ENCODE measurements at places on chromosomes 2 and 18.

DNA sequence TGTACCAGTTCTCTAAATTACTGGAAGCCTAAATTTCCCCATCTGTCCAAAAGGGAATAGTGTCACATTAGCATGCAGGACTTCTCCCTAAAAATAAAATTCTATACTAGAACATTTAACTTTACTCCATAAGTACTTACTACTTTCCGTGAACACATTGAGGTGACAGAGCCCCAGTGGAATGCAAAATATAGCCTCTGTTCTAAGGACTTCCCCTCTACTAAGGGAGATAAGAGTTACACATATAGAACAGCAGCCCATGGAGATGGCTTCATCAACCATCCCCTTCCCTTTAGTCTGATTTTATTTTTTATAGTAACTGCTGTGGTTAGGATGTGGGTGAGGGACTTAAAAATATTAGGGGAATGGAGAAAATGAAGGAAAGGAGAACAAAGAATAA, 68.9 kb upstream of the STPG4 start:
- DNase-seq, result no peak

DNA sequence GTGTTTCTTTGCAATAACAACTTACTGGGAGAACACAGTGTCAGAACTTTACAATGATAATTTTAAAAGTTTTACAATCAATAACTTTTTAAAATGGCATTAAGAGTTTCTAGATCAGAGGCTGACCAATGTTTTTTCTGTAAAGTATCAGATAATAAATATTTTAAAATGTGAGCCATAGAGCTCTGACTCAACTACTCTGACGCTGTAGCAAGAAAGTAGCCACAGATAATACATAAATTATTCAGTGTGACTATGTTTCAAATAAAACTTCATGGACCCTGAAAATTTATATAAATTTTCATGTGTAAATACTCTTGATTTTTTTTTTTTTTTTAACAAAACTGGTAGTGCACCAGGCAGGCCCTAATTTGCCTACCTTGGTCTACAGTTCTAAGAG, 77.4 kb downstream of the CUL3 start:
- DNase-seq, result no peak

DNA sequence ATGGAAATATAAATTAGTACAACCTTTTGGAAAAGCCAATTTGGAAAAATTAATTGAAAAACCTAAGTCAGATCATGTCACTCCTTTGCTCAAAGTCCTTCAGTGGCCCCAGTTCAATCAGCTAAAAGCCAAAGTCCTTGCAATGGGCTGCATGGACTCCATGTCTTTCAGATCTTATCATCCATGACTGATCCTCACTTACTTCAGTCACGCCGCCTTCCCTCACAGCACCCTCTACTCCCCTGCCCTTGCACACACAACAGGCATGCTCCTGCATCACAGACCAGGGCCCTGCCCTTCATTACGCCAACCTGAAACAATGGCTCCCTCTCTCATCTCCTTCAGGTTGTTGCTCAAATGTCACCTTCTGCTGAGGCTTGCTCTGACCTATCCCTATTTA, 15.6 kb downstream of the KANSL3 start:
- no peak for DNase-seq

DNA sequence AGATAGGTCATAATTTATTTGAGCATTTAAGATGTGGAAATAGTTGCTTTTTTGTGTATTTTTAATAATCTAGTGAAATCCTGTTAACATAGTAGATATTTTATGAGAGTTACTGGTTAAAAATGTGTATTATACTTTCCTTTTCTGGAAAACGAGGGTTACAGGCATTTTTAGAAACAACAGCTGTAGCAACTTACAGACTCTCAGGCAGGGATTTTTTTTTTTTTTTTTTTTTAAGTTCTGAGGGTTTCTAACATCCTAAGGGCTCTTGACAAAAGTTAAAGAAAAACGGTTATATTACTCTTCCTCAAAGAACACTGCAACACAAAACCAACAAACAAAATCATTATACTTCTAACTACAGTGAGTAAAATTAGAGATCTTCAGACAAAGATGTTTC, 205.9 kb downstream of the ACKR3 start:
- no peak for DNase-seq

DNA sequence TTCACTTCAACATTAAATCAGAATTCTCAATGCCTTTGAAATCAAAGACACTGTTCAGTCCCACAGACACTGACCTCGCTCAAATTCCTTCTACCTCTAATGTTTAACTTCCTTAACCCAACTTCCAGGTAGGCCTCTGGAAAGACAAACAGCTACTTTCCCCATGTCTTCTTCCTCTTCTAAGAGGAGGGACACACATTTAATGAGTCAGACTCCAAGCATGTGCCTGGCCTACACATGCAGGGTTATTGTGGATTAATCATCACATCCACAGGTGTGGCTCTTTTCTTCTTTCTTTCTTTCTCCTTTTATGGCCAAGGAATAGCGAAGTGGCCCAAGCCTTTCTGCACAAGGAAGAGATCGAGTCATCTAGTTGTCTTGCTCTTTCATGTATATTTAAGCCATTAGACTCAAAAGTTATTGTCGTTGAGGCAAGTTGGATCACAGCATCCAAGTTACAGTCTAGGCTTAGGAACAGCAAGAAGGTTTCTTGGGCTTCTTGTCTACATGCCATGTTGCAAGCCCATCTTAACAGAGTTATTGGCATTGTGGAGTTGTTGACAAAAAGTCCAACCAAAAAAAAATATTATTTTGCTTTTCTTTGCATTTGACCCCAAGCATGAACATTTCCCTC, 387.8 kb downstream of the IRS1 start:
- peak; percentile 88 for DNase-seq

DNA sequence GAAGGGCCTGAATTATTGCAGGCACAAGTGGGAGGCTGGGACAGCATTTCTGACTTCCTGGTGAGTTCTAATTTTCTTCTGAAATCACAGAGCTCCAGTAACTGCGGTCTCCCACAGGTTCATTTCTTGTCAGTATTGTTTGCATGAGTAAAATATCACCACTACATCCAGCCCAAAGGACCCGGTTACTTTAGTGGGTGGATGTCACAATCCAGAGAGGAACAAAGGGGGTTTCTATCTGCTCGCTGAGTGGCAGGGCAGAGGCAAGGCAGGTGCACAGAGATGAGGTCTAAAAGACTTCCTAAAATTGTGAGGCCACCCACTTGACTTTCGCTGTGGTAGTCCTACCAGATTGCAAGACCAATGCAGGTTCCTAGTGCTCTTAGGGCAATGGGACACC, 800.4 kb upstream of the ID2 start:
- no peak for DNase-seq

GRCh38 chr2:66846887-66847286, 412.0 kb downstream of the MEIS1 start:
- DNase-seq, result peak; percentile 3

DNA sequence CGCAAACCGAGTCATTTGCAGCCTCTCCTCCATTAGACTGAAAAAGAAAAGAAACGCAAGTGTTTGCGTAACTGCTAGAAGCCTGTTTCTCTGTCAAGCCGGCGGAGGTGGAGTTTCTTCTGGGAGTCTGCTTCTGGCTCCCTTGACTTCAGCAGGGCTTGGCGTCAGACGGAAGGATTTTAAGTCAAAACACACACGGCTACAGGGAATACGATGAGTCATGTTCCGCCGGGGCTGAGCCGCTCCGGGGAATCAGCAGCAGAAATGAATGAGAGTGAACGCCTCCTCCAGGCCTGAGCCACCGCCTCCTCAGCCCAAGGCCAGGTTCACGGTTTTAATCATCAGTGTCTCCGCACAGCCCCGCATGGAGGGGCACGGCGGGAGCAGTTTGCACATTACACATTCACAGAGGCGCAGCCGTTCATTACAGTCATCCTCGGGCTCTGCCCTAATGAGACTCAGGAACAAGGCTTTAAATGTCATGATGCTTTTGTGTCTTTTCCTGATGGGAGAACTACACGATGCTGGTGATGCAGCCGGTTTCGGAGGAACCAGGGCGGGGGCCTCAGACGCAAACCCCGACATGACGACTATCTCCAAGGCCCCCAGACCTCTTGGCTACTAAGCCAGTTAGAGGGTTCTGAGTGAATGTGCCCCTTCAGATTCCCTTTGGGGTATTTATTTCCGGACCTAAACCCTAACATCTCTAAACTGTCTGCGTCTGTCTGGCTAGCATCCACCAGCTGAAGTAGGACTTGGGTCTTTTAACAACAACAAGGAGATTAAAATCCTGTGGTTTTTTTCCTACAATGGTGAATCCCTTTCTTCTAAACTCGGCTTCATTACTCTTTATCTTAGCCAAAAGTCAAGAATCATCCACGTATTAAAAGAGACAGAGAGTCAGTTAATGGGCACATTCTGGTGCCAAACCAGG, 11.1 kb upstream of the SCG2 start:
- peak; percentile 77 for DNase-seq

DNA sequence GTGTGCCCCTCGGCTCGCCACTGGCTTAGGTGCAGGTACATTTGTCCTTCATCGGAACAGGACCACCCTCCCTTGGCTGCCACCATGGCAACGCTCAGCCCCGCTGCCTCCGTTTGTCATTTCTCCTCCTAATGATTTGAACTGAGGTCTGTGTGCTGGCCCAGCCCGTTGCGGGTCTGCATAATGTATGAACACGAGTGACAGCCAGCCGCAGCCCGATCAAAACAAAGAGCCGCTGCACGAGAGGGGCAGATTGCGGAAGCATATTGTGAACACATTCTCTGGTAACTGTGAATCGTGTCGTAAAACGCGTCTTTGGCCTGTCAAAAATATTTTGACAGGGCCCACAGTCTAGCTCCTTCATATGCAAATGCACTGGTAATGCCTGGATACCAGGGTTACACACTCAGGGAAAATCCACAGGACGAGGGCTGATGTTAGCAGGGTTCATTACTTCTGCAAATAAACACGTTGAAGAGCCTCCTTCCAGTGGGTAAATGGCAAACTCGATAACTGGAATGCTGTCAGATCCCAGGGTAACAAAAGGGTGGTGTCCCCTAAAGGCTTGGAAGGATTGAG, 137.0 kb downstream of the AGAP1 start:
- DNase-seq, result no peak

- DNase-seq, result no peak
These were observed 21.6 kb downstream of the CIB4 start for GRCh38 chr2:26619521-26619951.

DNA sequence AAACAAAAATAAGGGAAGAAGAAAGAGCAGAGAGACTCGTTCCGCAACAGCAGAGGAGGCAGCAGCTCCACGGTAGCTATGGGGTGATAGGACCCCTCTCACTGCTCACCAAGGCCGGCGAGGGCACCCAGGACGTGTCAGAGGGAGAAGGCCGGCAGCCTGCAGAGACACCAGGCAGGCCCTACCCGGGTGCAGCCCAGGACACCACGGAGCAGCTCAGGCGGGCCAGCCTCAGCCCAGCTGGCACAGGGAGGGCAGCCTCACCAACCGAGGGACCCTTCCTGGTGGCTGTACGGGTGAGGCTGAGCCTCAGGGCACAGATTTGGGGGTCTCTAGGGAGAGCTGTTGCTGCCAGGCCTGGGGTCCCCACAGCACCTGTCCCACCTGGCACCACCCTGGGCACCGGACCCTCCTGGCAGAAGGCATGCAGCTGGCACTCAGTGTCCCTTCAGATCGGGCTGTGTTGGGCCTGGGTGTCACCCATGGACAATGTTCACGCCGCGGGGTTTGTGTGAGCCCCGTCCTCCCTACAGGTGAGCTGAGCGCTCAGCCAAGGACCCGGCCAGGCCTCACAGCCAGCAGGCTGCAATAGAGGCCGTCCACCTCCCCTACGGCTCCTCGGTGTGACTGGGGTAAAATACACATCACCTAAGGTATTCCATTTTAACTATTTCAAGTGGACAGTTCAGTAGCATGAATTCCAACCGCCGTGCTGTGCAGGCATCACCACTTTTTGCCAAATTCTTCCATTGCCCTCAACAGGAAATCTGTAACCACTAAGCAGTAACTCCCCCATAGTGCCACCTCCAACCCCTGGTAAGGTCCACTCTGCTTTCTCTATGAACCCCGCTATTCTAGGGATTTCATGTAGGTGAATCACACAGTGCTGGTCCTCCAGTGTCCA, 21.6 kb downstream of the KCNG2 start:
- no peak for DNase-seq

GRCh38 chr18:44687421-44687820, 6.7 kb downstream of the SETBP1 start:
- DNase-seq, result no peak

GRCh38 chr2:121309801-121310200, 24.8 kb upstream of the TFCP2L1 start:
- no peak for DNase-seq

DNA sequence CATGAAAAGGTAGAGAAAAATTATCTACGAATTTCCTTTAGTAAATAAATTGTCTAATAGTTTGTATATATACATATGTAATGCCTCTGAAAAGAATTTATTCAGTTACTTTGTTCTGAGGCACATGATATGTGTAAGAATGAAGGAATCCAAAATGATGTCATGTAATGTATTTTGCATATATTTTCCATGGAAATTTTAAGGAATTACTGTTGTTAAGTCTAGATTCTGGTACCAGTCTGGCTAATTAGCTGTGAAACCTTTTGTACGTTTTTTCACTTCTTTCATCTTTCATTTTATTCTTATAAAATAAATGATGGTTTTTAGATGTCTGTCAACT, 12.3 kb downstream of the YIPF4 start:
- no peak for DNase-seq

GRCh38 chr2:100944617-100945432, 57.3 kb upstream of the RPL31 start:
- DNase-seq, result no peak

- DNase-seq, result peak; percentile 14
These were observed 142.5 kb downstream of the OTX1 start for GRCh38 chr2:63192889-63193774.

DNA sequence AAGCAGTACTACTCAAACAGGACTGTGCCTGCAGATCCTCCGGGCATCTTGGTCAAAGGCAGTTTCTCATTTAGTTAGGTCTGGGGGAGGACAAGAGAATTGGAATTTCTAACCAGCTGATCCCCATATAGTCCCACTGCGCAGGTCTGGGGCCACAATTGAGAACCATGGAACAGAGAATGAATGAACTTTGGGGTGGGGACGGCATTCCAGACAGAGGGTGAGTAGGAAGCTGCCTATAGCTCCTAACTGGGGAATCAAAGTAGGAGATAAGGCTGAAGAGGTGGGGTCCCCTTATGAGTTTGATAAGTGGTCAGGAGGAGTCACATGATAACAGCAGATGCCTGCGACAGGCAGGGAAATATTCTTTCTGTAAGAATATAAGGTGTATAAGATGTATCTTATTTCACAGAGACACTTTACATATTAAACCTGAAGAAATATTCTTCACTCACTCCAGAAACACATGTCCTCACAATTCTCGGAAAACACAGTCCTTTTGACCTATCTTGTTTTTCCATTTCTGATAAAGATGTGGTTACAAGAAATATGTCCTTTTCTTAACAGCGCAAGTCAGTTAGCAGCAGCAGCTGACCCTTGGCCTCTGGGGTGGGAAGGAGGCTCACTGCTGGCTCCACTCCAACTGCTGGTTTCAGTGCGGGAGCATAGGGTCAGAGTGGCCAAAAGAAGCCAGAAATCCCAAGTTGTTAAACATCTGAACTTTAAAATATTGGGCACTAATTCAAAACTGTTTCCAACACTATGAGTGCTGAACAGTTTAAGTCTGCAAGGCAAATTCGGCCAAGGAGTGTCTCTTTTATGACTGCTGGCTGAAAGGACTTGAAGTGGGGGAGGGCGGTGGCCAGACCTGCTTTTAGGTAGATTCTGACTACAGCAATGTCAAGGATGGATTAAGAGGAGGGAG, 12.6 kb upstream of the TMEM214 start:
- peak; percentile 41 for DNase-seq

Measured in LoVo (cell line).